ENCODE measurements at places on chromosomes 5 and 9.

DNA sequence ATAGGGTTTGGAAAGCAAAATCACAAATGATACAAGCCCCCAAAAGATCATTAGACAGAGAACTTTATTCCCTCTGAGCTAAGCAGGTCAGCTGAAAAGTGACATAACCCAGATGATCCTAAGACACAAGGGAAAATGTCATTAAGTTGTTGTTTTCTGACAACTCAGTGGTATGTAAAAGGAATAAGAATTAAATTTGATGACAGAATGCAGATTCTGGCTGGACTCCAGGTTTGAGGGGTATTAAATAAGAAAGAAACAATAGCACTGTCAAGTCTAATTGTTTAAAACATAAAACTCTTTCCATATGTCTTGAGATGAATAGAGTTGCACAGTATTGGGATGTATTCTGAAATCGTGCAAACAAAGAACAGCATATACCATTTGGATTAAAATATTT lies 429.9 kb downstream of the CAAP1 start:
- no peak for DNase-seq

DNA sequence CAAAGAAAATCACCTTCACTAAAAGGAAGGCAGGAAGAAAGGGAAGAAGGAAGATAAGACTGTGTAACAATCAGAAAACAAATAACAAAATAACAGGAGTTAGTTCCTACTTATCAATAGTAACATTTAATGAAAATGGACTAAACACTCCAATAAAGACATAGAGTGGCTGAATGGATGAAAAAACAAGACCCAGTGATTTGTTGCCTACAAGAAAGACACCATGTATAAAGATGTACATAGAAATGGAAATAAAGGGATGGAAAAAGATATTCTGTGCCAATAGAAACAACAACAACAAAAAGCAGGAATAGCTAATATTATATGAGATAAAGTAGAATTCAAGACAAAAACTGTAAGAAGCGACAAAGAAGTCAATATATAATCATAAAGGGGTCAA lies 116.8 kb downstream of the LURAP1L start:
- no peak for DNase-seq

DNA sequence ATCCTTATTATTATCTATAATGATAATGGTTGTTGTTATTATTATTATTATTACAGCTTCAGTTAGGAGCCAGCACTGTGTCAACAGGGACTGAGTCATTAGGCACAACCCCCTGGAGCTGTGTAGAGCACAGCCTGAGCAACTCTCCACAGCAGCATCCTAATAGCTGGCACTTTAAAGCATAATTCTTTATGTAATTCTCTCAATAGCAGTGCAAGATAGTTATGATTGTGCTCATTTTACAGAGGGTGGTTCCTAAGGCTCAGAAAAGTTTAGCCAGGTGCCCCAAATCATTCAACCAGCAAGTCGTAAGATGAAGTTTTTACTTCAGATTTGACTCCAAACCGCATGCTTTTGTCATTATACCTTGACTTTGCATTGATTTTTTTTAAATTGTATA lies 390.3 kb downstream of the ANXA1 start:
- DNase-seq, result no peak

DNA sequence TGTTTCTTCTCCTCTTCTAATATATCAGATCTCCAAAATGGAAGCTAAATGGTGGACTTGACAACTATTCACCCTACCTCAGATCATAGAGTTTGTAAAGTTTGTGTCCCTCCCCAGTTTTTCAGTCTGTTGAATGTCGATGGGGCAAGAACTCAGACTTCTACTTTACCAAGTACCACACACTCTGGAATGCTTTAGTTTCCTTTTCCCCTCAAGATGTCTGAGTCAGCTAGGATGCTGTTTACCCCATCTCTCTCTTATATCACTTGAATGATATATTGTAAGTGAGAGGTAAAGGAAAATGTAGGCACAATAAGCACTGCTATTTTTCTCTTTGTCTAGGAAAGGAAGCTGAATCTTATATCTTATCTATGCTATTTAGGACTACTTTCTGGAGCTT lies 25.9 kb upstream of the TAL2 start:
- DNase-seq, result no peak

- DNase-seq, result no peak
These were observed 258.5 kb downstream of the BNC2 start for GRCh38 chr9:16611983-16612382.

DNA sequence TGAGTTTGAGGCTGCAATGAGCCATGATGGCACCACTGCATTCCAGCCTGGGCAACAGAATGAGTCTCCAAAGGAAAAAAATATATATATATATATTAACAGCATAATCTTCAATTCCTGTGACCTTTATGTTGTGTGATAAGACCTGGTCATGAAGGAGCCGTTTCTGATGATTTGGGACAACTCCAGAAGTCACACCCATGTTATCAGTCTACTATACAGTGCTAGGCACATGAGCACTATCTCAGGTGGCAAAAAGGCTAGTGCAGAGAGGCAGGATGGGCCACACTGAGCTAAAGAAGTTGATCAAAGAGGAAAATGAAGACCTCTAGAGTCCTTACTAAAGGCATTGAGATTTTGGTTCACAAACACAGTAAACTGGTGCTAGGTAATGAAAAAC lies 205.0 kb upstream of the RAD23B start:
- no peak for DNase-seq

GRCh38 chr5:131654309-131654708 lies 19.3 kb upstream of the RAPGEF6 start:
- no peak for DNase-seq

- DNase-seq, result no peak
These were observed 130.4 kb upstream of the BASP1 start for GRCh38 chr5:17087035-17087434.

- no peak for DNase-seq
These were observed 7.7 kb downstream of the CCNI2 start for GRCh38 chr5:132754947-132755346.

DNA sequence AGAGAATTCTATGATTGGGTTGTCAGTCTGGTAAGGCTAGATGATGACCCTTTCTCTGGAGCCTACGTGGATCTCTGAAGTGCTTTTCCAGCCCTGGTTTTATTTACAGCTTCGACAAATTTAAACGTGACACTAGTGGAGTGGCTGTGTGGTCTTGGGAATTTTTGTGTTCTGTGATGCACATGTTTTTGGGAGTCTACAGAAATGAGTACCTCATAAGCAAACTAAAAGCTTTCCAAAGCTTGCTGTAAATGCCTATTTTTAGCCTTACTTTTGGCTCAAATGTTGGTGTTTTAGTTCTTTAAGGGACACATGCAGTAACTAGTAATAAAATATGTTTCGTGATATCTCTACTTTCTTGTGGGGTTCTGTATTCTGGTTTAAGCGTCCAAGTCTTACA lies 3.3 kb downstream of the LARP1 start:
- DNase-seq, result no peak

DNA sequence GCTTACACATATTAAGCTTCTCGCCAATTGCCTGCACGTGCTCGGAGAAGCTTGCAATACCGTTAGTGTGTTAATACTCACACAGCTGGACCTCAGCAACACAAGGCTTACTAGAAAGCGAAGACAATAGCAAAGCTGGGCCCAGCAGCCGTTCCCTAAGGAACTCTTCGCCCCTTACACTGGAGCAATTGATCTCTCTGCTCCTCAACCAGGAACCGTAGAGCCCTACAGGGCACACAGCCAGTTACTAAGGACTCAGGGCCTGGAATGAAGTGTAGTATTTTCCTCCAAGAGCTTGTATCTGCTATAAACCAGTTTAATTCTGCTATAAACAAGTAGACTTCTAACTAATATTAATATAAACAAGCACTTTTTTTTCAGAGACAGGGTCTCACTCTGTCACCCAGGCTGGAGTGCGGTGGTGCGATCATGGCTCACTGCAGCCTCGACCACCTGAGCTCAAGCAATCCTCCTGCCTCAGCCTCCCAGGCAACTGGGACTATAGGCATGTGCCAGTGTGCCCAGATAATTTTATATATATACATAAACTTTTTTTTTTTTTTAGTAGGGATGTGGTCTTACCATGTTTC lies 67.0 kb upstream of the SIMC1 start:
- no peak for DNase-seq

DNA sequence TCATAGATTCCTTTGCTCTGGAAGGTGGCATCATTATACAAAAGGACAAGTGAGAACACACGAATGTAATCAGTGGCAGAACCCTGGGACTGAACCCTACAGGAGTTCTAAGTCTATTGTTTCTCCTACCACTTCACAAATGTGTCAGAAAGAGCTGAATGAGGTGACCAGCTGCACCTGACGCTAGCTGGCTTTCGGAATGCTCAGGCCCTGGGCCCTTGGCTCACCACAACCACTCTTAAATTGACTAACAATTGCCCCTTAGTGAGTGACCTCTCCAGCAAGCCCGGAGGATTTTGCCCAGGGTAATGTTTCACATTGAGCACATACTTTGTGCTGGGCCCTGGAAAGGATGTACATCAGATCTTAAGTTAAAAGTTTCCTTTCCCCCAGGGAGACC lies 41.2 kb upstream of the ABCA1 start:
- no peak for DNase-seq

DNA sequence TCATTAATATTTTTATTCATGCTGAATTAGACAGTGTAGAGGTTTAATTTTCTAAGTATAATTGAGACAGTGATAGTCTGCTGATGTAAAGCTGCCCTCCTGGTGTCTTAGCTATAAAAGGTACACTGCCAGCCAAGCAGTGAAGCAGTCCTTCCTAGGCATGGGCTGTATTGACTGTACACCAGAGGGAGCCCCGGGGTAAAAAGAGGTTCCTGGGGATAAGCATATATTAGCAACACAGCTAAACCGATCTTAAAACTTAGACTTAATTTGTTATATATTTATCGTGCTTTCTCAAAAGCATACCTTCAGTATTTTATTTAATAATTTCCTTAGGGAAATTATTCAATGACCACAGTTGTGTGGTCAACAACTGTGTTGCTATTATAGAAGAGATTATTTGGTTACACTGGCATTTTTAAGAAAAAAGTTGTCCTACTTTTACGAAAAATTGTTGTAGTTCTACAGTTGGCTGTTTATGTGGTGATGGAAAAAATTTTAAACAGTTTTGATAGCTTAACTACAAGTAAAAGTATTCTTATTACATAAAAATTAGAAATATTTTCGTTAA lies 68.8 kb downstream of the ELL2 start:
- DNase-seq, result no peak

DNA sequence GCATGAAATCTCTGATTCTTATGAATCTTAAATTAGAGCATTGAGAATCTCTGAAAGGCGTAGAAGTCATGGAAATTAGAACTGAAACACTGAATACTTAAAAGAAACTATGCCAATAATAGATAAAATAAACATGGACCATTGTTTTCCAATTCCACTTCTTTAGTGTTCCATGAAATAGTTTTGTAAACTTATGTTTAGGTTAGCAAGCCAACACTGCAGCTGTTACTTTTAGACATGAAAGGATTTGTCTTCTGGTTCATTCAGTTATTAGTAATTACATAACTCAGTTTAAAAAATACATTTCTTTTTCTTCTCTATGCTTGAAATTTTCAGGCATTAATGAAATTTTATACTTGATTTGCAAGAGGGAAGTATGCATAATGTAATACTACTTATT lies 733.4 kb upstream of the NUDT12 start:
- DNase-seq, result no peak

GRCh38 chr5:6909901-6910300 lies 196.7 kb downstream of the TENT4A start:
- no peak for DNase-seq

DNA sequence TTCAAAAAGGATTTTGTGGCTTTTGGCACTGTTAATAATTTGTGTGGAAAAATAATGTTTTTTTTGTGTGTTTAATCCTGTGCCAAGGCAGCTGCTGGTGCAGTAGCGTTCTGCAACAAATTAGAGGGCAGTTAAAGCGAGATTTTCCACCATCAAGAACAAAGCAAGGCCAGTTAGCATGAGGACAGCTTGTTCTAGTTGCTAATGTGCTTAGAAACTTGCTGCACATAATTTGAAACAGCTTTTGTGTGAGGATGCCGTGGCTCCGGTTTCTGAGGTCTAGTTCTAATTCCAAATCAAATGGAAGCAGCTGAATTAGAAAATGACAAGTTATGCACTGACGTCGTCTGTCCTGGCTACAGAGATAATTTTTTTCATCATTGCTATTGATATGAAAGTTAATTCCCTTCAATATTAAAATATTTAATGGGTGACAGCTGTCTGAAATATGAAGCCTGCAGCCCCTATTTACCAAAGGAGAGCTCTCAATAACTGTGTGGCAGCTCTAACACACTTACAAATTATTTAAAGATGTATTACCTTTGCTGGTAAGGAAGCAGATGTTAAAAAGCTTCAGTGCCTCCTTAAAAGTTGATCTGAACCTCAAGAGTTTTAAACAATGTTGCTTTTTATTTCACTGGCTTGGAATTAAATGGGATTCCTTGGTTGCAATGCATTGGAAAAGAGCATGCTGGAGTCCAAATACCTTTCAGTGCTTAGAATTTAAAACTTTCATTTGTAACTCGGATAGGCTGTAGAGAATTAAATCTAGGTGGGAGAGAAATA lies 128.6 kb downstream of the SPATA31D1 start:
- DNase-seq, result no peak

GRCh38 chr5:127133071-127133470 lies 59.8 kb upstream of the C5orf63 start:
- DNase-seq, result no peak

GRCh38 chr9:16809912-16810610 lies 60.4 kb downstream of the BNC2 start:
- no peak for DNase-seq

DNA sequence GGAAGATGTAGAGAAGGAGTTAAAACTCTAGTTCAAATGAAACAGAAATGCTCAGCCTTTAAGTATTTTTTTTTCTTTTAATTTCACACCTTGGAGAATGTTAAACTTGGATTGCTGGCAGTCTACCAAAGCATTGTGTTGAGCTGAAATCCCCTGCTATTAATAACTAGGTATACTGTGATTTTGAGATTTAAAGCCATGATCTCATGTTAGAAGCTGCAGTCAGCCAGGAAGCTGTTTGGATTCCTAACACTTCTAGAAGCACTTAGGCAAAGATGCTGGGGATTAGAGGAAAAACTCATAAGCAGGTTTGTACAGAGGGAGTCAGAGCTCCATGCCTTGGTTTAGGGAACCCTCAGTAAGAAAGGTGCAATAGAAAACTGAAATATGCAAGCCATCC lies 141.4 kb downstream of the KIF4B start:
- no peak for DNase-seq

DNA sequence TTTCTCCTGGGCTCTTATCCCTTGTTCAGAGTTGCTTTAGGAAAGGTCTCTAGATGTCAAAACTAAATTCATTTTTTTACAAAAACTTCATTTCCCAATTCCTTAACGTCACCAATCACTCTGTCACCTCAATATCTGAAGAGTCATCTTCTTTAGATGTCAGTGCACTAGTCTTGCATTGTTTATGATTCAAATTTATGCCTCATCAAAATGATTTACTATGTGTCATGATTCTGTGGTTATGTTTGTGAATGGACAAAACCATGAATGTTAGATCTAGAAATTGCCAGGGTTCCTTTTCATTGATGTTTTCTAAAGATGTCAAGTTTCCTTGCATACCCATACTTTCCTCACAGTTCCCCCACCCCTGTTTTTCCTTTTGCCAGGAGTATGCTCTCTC lies 21.5 kb downstream of the CWC27 start:
- no peak for DNase-seq

Data from activated effector memory CD4-positive, alpha-beta T cell treated with anti-CD3 and anti-CD28 coated beads, Interleukin-2, amount 50 U/mL, for 16 hours (primary cell).